ENCODE measurements at places on chromosomes 4 and X.

- no peak for DNase-seq
These were observed 19.3 kb downstream of the GPR143 start for GRCh38 chrX:9746148-9746888.

DNA sequence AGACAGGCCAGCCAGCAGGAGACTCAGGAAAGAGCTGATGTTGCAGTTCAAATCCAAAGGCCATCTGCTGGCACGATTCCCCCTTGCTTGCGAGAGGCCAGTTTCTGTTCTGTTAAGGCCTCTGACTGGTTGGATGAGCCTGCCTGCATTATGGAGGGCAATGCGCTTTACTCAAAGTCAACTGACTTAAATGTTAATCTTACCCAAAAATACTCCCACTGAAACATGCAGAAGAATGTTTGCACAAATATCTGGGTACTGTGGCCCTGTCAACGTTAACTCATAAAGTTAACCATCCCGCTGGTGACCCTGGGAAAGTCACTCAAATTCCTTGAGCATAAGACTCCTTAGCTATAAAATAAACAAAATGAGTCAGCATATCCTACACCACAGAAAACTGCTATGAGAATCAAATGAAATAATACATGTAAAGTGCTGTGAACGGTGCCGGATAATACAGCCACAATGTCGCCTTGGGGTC lies 326.4 kb downstream of the EVC2 start:
- no peak for DNase-seq

- no peak for DNase-seq
These were observed 61.8 kb downstream of the MAGED1 start for GRCh38 chrX:51955200-51955599.

DNA sequence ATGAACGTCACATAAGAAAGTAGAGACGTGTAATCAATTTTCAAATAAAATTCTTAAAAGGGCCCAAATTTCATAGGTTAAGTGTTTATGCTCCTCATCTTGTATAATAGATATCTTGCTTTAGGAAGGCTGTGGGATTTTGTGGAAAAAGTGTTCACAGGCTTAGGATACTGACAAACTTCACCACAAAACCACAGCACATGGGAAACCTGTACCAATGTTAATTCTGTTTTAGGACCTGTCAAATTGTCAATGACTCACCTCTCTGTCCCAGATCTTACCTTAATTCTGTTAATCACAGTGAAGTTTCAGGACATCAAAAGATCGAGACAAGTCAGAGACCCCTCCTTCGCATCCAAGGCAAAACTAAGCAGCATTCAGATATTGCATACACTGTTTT lies 24.2 kb downstream of the FGFBP1 start:
- no peak for DNase-seq

DNA sequence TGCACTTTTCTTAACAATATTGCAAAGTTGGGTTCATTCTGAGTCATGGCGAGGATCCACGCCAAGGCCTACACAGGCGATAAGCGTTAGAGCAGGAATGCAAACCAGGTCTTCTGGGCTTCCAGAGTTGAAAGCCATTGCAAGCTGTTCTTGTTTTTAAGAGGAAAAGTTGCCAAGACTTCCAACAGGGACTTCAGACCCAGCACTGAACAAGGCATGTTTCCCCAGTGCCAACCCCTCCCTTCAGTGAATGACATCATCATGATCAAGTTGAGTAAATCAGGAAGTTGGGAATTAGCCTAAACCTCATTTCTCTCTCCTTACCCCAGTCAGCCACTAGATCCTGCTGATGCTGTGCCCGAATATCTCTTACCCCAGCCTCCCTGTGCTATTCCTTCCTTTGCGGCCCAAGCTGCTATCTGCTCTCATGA lies 355.1 kb downstream of the HS3ST1 start:
- no peak for DNase-seq
